Cerebellar nuclear complex (tissue), 1 donor: ENCODE measurements at places on chromosomes 2 and 18.

DNA sequence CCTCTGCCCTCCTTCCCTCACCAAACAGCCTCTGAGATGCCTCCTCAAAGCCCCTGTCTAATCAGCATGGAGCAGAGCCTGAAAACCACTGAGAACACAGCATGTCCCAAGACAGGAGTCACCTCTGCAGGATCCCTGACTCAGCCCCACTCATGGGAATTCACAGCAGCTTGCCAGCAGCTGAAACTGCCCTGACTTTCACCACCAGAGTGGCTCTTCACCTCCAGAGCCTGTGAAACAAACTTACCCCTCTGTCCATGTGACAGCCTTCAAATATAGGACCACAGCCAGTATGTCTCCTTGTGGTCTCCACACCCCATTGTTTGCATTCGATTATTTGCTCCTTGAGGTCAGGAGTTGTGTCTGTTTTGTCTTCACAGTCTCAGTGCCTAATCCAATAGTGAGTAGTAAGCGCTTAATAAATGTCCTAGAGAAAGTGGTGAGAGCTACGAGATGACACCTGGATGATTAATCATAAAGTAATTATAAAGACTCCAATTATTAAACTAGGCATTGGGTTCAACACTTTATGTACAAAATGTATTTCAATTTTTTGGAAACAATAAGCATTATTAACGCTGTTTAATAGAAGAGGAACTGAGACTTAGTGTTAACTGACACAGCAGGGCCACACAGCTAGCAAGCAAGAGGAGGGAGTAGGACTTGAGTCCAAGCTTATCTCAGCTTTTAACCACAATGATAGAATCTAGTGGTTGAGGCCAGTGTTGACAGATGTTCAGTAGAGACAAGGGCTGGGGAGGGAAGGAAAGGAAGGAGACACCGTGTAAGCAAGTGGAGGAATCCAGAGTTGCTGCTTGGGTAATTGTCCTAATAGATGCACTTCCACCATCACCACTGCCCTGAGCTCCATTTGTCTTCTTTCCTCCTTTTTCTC is 358.7 kb upstream of the TNP1 start:
- DNase-seq: no peak

GRCh38 chr18:59501920-59502273 is 142.8 kb upstream of the LMAN1 start:
- no peak for DNase-seq

DNA sequence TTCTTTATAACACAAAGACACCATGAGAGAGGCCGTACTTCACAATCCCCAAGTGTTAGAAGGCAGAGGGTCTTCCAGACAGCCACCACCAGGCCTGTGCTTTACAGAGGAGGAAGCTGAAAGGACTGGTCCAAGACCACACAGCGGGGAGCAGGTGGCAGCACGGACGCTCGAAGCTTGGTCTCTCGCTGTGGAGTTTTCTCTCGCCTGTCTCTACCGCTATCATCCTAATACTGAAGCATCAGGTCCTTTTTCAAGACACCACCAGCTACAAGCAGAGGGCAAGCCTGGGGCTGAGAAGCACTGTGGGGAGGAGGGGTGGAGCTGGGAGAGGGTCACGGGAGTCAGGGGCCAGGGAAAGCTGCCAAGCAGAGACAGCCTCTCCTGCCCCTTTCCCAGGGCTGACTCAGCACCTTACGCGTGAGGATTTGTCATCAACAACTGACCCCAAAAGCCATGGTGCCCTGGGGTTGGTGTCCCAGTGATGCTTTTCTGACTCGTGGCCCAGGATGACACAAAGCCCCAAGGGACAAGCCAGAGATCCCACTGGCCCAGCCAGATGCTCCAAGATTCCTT is 31.9 kb upstream of the FOSL2 start:
- no peak for DNase-seq

DNA sequence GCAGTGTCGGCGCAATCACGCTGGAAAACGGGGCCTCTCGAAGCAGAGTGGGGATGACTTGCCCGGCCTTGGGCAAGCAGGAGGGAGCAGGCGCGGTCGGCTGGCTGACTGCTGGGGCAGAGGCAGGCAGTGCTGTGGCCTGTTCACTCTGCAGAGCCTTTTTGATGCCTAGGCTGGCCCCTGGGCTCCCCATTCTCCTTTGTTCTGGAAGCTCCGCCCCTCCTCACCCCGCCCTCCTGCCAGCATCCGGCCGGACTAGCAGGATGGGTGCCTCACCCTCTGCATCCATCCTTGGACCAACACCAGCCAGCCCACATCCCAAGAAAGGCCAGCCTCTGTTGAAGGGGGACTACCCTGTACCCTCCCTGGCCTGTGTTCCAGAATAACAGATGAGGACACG is at the start of gene ASPRV1:
Gene ASPRV1, minus strand, starts transcription at position 136 of the 400 bp plus-strand sequence. CDS start 195 bp downstream, outside the sequence.
- no peak for DNase-seq

- no peak for DNase-seq
These were observed 73.5 kb downstream of the ANTXR1 start for GRCh38 chr2:69086466-69086865.

- no peak for DNase-seq
These were observed 1920.3 kb downstream of the SUCLG1 start for GRCh38 chr2:82538590-82539279.

DNA sequence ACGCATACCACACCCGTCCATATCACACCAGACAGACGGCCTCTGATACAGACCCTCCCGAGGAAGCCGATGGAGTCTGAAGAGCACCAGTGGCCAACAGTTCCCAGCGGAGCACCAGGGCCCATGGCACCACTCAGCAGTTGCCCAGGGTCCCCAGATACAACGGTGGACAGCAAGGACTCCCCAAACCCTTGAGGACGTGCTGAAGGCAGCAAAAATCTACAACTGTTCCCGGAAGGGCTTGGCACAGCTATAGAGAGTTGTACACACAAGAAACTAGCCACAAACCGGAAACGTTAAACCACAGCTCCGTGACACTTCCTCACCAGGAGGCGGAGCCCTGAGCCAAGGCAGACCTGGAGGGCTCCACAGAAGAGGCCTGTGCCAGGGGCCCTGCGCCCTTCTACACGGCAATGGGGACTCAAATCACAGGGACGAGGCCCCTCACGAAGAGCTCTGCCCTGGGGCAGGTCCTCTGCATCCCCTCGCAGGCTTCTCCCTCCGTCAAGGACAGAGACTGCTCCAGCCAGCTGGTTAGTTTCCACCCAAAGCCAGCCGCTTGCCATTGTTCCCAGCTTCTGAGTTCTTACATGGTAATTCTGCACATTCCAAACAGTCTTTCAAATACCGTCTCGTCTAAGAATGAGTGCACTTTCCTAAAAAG is 133.4 kb downstream of the HDAC4 start:
- no peak for DNase-seq

- DNase-seq: no peak
These were observed 382.9 kb upstream of the CELF4 start for GRCh38 chr18:37948471-37948870.

GRCh38 chr2:158741625-158742024 is 53.5 kb upstream of the DAPL1 start:
- DNase-seq: no peak

DNA sequence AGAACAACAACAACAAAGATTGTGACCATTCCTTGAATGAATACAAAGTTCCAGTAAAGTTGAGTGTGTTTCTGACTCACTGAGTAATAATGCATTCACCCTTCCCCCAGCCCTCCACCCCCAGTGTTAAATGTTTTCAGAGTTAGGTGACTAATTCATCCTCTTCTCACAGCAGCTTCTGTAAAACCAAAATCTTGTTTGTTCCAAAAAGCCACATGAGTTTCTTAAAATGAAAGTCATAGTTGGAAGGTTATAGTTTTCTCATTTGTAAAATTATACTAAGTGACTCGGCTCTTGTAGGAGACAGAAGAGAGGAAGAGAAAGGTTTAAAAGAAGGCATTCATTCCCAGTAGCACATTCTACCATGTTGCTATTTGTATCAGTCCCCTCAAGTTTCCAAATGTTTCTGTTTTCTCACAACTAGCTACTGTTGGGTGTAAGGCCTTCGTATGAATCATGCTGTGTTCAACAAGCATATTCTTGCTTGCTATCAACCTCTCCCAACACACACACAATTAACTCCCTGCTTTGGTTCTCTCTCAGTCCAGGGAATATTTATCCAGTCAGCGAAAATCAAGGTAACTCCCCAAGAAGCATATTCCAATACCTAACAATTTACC is 75.3 kb downstream of the MBD2 start:
- DNase-seq: no peak

- no peak for DNase-seq
These were observed 4.4 kb upstream of the EXOC6B start for GRCh38 chr2:72830273-72830672.

DNA sequence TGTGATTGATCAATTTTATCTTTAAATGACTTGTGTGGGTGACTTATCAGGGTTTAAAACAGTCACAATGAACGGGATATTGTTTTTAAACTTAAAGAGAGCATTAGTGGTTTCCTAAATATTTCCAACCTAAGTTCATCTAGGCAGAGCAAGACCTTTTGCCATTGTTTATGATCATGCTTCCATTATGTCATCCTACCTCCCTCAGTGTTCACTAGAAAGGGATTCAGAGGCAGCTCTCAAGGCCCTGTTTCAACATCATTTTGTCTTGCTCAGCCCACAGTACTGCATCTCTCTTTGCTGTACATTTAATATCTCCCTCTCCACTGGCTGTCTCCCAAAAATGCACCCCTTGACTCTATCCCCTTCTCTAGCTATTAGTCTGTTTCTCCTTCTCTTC is 21.5 kb upstream of the PELI1 start:
- DNase-seq: no peak

GRCh38 chr2:2810504-2810903 is 479.4 kb upstream of the MYT1L start:
- no peak for DNase-seq

GRCh38 chr2:108364676-108365297 is 13.0 kb upstream of the SULT1C4 start:
- no peak for DNase-seq
